ENCODE measurements at places on chromosomes 3 and 15.
A peak's percentile ranks its signal among the peaks of the same experiment; 100 is the strongest.

GRCh38 chr15:47987908-47988532, 132.8 kb upstream of the SLC24A5 start:
- H3K4me1 ChIP-seq = no peaks in the 10 kb centered on the region
- no peak for DNase-seq
- no peaks in the 10 kb centered on the region for H3K36me3 ChIP-seq
- H3K27me3 ChIP-seq = no peaks in the 10 kb centered on the region

- no peak for DNase-seq
- H3K27ac ChIP-seq = no peak overlapping the region
- no peaks in the 10 kb centered on the region for H3K4me1 ChIP-seq
- no peaks in the 10 kb centered on the region for H3K36me3 ChIP-seq
- H3K27me3 ChIP-seq = no peaks in the 10 kb centered on the region
These were observed 227.9 kb upstream of the NR2F2 start for GRCh38 chr15:96102631-96103030.

- no peaks in the 10 kb centered on the region for H3K27me3 ChIP-seq
- no peak overlapping the region for H3K4me3 ChIP-seq
- no peaks in the 10 kb centered on the region for H3K4me1 ChIP-seq
These were observed 85.5 kb downstream of the DMXL2 start for GRCh38 chr15:51536965-51537574.

DNA sequence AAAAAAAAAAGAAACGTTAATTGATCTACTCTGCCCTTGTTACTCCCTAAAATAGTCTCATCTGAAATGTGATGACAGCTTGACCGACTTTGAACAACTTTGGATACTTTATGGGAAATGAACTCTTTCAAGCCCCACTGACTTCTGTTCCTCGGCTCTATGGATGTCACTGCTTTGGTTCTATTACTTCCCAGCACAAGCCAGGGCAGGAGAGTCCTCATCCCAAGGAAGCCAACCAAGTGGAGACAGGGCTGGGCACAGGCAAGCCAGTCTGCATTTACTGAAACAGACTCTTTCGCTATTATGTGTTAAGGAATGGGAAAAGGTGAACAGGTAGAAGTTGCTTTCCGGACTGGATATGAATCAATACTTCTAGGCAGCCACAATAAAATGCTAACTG, 444.0 kb downstream of the FOXP1 start:
- H3K4me1 ChIP-seq = peaks cover 8% of the 10 kb centered on the region
- no peak for DNase-seq
- H3K27me3 ChIP-seq = no peaks in the 10 kb centered on the region
- H3K27ac ChIP-seq = no peak overlapping the region
- H3K4me3 ChIP-seq = no peak overlapping the region
- no peaks in the 10 kb centered on the region for H3K36me3 ChIP-seq

- no peaks in the 10 kb centered on the region for H3K36me3 ChIP-seq
- no peak for DNase-seq
- no peaks in the 10 kb centered on the region for H3K27me3 ChIP-seq
- no peak overlapping the region for H3K4me3 ChIP-seq
These were observed 250.5 kb upstream of the TLE3 start for GRCh38 chr15:70348226-70348543.

GRCh38 chr15:53759411-53759931, at the start of gene WDR72:
Gene WDR72, minus strand, starts transcription at chr15:53759663. Its CDS starts 26,514 bp downstream, at chr15:53733149.
- H3K4me1 ChIP-seq = no peaks in the 10 kb centered on the region
- H3K27me3 ChIP-seq = no peaks in the 10 kb centered on the region
- no peak for DNase-seq
- no peak within 1 kb of the TSS for H3K4me3 ChIP-seq

DNA sequence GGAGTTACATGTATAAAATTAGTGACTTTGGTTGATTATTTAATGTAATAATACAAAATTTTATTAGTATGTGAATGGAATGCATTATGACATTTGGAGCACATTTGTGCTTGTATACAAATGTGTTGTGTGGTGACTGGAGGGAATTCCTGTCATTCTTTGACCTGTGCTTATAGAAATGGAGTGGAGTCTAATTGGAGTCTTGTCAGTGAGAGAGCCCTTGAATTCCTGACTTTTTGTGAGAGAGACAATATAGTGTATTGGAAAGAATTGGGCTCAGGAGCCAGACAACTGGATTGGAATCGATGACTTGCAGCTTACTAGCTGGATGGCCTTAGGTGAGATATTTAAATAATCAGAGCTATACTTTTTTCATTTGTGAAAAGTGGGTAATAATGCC, 9.4 kb downstream of the TCF12 start:
- no peaks in the 10 kb centered on the region for H3K27me3 ChIP-seq
- H3K27ac ChIP-seq = no peak overlapping the region
- peaks cover 94% of the 10 kb centered on the region for H3K4me1 ChIP-seq

- H3K27ac ChIP-seq = no peak overlapping the region
- no peaks in the 10 kb centered on the region for H3K36me3 ChIP-seq
- no peaks in the 10 kb centered on the region for H3K27me3 ChIP-seq
- H3K4me3 ChIP-seq = no peak overlapping the region
These were observed 348.0 kb upstream of the DPPA4 start for GRCh38 chr3:109685084-109686079.

DNA sequence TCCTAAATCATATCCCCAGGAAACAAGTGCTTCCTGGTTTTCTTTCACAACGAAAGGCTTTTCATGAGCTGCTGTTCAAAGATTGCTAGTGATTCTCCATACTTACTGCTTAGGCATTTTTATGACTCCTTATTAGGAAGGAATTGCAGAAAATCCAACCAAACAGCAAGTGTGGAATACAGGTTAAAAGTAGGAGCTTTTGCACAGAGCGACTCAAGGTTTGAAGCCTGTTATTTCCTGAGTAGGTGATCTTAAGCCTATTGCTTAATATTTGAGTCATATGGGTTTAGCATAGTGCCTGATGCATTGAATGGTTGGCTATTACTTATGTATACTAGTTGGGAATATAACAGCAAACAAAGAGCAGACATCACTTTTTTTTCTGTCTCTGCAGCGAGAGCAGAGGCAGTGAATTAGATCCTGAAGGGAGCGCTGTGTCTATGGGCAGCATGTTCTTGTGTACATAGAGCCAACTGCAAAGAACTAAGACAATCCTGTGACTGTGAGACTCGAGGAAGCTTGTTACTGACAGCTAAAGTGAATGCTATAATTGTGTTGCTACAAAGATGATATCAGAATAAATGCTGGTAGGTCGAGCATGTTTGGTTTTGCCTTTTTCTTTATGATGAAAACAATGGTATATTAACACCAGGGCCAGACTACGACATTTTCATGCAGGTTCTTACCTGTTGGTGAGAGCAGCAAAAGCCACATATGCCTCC, 6.3 kb downstream of the TM4SF1 start:
- peaks cover 49% of the 10 kb centered on the region for H3K4me1 ChIP-seq
- DNase-seq = no peak
- no peaks in the 10 kb centered on the region for H3K27me3 ChIP-seq
- no peaks in the 10 kb centered on the region for H3K36me3 ChIP-seq
- no peak overlapping the region for H3K4me3 ChIP-seq

DNA sequence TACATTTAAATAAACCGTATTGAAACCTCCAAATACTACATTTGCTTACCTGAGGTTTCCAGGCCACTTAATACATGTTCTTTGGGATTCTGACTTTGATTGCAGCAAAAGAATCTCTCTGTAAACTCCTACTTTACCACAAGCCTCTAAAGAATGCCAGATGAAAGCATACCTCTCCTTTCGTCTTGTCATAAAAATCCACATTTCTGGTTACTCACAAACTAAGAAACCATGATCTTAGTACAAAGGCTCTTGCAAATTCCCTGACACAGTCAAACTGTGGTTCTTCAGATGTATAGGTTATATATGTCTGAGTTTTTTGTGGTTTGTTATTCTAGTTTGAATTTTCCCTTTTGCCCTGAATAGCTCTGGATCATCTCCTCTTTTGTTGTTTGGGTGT, 188.4 kb downstream of the RAP2B start:
- no peak overlapping the region for H3K27ac ChIP-seq
- H3K4me1 ChIP-seq = no peaks in the 10 kb centered on the region
- no peak for DNase-seq
- no peak overlapping the region for H3K4me3 ChIP-seq

- peaks cover 9% of the 10 kb centered on the region for H3K4me1 ChIP-seq
- no peaks in the 10 kb centered on the region for H3K27me3 ChIP-seq
- H3K36me3 ChIP-seq = no peaks in the 10 kb centered on the region
- H3K4me3 ChIP-seq = no peak overlapping the region
- no peak overlapping the region for H3K27ac ChIP-seq
- DNase-seq = no peak
These were observed 67.8 kb downstream of the PLXNA1 start for GRCh38 chr3:127050733-127051132.

DNA sequence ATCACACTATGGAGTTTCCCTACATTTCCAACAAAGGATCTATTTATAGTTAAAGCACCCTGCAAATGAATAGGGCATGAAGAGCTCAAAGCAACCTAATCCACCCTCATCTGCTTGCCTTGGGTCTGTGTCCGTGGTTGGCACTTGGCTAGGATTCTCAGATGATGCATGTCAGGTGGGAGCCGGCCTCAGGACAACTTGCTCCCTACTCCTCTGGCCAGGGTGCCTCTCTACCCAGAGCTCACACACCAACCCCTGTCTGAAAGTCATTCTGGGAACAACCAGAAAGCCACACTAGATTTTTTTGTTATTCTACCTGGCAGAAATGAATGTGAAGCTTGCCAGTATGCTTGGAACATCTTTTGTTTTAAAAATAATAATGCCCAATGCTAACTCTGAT, 13.2 kb downstream of the ARHGEF3 start:
- H3K4me1 ChIP-seq = peaks cover 38% of the 10 kb centered on the region
- no peaks in the 10 kb centered on the region for H3K27me3 ChIP-seq
- H3K4me3 ChIP-seq = no peak overlapping the region

GRCh38 chr15:39491886-39492490, 88.9 kb upstream of the THBS1 start:
- H3K4me1 ChIP-seq = peaks cover 19% of the 10 kb centered on the region
- no peaks in the 10 kb centered on the region for H3K36me3 ChIP-seq
- no peak for DNase-seq
- no peak overlapping the region for H3K4me3 ChIP-seq
- peak overlapping the region; percentile 43 for H3K27ac ChIP-seq
- H3K27me3 ChIP-seq = no peaks in the 10 kb centered on the region

DNA sequence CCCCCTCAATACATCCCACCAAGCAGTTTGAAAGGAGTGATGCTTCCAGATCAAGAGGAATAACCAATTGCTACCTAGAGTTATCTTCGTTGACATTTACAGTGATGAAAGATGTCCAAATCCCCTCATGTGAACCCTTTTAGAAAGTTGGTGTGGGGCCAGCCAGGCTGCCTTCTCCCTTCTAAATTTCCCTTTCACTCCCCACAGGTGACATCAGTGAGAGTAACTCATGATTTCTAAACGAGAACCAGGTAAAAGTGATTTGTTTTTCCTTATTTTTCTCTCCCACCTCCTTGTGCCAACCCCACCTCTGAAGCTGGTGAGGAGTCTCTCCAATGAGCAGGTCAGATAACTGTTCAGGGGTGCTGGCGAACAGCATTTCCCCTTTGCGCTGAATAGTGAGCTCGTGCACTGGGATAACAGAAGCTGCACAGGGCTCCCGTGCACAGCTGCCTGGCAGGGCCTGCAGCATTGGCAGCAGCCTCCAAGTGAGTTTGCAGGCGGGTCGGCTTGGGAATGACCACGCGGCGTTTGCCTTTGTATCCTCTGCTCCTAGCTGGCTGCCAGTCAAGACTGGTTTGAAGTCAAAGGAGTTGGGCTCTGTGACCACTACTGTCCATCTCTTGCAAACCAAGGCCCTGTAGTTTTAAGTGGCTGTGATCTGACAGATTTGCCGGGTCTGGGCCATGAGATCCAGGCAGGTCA, 70.2 kb upstream of the CORO2B start:
- peaks cover 14% of the 10 kb centered on the region for H3K4me1 ChIP-seq
- no peak overlapping the region for H3K4me3 ChIP-seq
- H3K36me3 ChIP-seq = no peaks in the 10 kb centered on the region
- DNase-seq = peak; percentile 46
- no peak overlapping the region for H3K27ac ChIP-seq

DNA sequence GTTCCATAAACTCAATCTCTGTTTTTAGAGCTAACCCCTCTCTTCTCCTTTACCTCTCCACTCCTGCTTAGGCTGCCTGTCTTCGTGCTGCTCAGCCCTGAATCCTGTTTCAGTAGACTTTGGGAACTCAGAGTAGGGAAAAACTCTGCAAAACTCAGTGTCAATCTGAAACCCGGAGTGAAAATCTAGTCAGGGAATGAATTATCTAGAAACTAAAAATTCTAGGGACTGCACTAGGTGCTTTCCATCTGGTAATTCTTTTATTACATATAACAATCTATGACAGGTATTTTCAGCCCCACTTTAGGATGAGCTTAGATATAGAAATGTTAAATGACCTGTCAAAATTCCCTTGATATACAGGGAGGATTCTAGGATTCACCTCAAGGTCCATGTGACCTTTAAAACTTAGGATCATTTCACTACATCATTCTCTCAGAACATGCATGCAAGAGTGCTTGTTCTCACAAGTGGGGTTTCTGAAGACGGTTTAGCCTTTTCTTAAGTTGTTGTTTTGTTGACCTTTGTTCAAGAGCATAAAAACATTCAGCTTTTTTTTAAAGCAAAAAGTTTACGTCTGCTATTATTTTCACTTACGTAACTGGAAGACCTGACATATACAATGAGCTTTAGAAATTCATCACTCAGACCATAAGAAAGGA, 108.2 kb upstream of the MBNL1 start:
- peak overlapping the region; percentile 9 for H3K4me3 ChIP-seq
- no peaks in the 10 kb centered on the region for H3K36me3 ChIP-seq
- no peak for DNase-seq

- DNase-seq = no peak
- H3K27ac ChIP-seq = no peak overlapping the region
- peaks cover 6% of the 10 kb centered on the region for H3K4me1 ChIP-seq
These were observed 317.1 kb upstream of the CBLB start for GRCh38 chr3:106185949-106186348.

- H3K36me3 ChIP-seq = no peaks in the 10 kb centered on the region
- H3K4me1 ChIP-seq = no peaks in the 10 kb centered on the region
- no peak overlapping the region for H3K4me3 ChIP-seq
These were observed 21.1 kb upstream of the MYRIP start for GRCh38 chr3:39788128-39788883.

DNA sequence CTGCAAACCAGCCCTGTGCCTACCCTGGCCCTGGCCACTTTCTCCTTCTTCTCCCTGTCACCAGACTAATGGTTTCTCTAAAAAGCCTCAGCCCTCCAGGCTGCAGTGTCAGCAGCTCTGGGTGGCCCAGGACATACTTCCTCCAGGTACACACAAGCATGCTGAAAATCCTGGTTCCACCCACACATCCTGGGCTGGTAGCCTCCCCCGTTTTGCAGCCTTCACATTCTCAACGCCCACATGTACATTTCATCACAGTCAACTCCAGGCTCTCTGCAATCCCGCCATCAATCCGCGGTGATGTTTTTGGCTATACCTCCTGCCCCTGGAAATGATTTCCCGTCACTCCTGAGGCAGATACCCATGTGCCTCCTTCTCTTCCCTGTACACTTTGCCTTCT, 59.4 kb downstream of the MAGEF1 start:
- no peaks in the 10 kb centered on the region for H3K36me3 ChIP-seq
- H3K27ac ChIP-seq = no peak overlapping the region
- H3K27me3 ChIP-seq = no peaks in the 10 kb centered on the region
- no peak for DNase-seq
- peaks cover 10% of the 10 kb centered on the region for H3K4me1 ChIP-seq

- no peaks in the 10 kb centered on the region for H3K36me3 ChIP-seq
- H3K27ac ChIP-seq = no peak overlapping the region
- no peak for DNase-seq
- no peaks in the 10 kb centered on the region for H3K27me3 ChIP-seq
These were observed 34.4 kb upstream of the GLCE start for GRCh38 chr15:69126054-69126469.

Data from vagina (tissue), 2 donors.